Cardiac septum (tissue), 1 donor: ENCODE measurements at places on chromosomes 1 and 21.

- no peak for DNase-seq
These were observed 662.6 kb downstream of the MATN1 start for GRCh38 chr1:30060738-30061137.

- no peak for DNase-seq
These were observed 653.4 kb downstream of the KIF26B start for GRCh38 chr1:245807954-245808719.

GRCh38 chr1:177476676-177477075 is 305.9 kb downstream of the BRINP2 start:
- no peak for DNase-seq

DNA sequence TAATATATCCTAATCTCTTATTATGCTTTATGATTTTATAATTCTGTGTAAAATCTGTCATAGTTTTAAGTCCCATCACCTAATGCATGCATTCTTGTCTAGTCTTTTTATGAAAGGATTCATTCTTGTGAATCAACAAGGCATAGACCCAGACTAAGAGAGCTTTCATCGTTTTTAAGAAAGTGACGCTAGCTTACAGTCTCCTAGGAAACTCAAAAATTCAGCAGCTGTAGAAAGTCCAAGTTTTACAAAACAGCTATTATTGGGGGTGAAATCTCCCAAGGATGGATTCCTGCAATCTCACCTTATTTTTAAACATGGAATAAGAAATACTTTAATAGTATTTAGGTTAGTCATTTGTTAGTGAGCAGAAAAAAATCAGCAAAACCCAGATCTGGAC is 104.7 kb downstream of the NCAM2 start:
- no peak for DNase-seq

- peak; percentile 75 for DNase-seq
These were observed 42.4 kb downstream of the CRYAA start for GRCh38 chr21:43211072-43211759.

DNA sequence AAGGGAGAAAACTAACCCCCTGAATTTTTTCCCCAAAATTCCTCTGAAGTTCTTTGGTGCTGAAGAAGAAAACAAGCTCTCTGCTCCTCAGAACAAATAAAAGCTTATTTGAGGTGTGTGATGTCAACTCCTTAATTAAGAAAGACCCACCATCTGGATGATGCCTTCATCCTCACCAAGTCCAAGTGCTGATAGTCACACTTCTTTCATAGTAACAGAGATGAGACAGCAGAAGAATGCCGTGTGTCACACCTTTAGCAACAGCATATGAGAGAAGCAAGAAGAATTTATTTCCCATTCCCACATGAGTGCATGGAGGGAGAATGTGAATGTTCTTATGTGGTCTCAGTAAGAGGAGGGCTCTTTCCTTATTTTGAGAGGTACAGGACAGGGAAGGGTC is 91.2 kb downstream of the TGFB2 start:
- no peak for DNase-seq

GRCh38 chr1:8941906-8942305 is 3.8 kb upstream of the CA6 start:
- DNase-seq = no peak

GRCh38 chr1:54377040-54377691 is 29.0 kb downstream of the SSBP3 start:
- DNase-seq = no peak

- DNase-seq = no peak
These were observed 54.6 kb upstream of the RWDD3 start for GRCh38 chr1:95179205-95179986.

- DNase-seq = no peak
These were observed 723 bp upstream of the GNAI3 start for GRCh38 chr1:109547463-109548320.

- DNase-seq = no peak
These were observed 86.2 kb upstream of the GNG12 start for GRCh38 chr1:67919274-67920072.

DNA sequence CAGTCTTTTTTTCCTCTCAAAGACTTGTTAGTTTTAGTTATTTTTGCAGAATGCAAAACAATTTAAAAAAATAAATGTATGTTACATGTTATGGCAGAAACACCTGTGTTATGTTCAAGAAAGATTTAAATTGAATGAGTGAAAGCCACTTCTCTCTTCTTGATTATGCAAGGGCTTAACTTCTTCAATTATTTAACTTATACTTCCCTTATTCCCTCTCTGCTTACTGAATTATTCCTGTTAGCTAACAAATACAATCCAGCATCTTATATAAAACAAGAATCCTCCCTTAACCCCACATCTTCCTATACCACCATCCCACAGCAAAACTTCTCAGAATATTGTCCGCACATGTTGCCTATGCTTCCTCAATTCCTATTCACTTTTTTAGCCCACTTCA is 10.7 kb upstream of the FCER1A start:
- DNase-seq = no peak

- no peak for DNase-seq
These were observed 37.9 kb upstream of the BMP8B start for GRCh38 chr1:39826583-39826982.

GRCh38 chr1:33128781-33129180 is 47.8 kb downstream of the AZIN2 start:
- no peak for DNase-seq

DNA sequence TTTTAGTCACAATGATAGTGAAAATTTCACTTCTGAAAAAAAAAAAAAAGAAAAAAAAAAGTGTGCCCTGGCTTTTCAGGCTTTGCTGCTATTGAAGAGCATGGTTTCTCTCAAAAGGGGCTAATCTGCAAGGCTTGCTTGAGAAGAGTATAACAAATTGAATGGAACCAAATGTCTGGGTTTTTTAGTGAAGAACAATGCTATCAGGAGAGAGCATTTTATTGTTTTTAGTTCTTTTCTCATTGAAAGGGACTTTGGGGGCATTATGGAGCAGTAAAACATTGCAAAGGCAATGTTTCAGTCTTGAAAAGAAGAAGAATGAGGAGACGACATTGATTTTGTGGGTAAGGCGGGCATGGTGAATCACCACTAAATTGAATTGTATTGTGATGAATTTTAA is 28.2 kb downstream of the VCAM1 start:
- DNase-seq = no peak

DNA sequence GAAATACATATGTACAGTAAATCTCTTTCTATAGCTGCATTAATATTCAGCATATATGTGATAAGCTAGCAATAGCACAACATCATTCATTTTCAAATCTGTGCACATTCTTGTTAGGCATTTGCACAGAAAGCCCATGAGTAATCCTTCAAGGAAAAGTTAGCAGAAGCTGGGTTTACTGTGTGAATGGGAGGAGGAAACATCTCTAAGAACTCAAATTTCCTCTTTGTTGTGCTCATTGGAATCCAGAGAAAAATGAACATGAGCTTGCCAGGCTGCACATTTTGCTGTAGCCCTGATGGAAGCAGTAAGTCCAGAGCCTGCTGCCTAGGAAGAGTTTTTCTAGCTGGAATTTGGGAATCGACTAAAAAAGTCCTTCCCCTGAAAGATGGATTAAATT is 214.2 kb upstream of the FOXD3 start:
- DNase-seq = no peak

GRCh38 chr1:93625582-93626327 is 55.9 kb downstream of the BCAR3 start:
- no peak for DNase-seq

DNA sequence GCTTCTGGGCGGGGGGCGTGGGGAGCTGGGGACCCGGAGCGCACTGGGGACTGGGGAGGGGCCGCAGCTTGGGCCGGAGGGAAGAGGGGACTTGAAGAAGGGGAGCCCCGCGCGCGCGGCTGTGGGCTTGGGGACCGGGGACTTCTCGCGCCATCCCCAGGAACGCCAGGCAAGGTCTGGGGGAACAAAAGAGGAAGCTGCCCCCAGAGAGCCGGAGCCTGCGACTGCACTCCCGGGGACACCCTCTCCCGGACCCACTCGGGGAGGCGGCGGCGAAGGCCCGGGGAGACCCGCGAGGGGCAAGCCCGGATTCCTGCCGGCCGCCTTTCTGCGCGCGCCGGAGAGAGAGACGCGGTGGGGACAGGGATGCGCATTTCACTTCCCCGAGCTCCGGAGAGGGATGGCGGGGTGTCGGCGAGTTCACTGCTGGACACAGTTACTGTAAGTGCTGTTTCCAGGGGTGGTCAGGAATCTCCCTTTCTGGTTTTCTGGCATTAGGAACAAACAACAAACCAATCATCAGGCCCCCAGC is 732 bp downstream of the ABCG1 start:
- DNase-seq = peak; percentile 77

GRCh38 chr1:211347077-211347844 is 20.6 kb downstream of the TRAF5 start:
- no peak for DNase-seq

DNA sequence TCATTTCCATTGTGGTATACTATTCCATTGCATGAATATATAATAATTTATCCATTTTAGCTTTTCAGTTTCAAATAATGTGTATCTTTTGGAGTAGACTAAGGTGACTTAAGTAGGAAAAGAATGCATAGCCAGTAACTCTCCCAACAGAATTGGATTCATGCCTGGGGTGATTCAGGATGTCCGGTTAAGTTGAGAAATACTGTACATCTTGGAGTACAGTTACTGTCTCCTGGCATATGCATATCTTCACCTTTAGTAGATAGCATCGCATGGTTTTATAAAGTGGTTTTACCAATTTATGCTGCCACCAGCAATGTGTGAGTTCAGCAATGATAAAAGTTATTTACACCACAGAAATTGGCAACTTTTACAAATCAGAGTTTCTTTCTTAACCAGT is 18.6 kb upstream of the SLC6A9 start:
- DNase-seq = no peak
